ENCODE measurements at places on chromosomes 5 and 9.

DNA sequence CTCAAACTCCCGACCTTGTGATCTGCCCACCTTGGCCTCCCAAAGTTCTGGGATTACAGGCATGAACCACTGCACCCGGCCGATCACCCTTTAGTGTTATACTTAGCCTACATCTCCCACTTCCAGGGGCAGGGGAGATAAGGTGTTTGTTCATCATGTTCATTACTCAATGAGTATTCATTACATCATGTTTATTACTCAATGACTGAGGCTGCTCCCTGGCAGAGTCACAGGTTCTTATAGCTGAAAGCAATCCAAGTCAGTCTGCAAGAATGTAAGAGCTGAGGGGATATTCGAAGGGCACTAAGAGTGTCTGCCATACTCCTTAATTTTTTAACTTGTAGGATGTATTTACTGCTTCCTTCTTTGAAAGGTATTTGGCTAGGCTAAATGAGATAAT, 214.2 kb downstream of the SPATA31D1 start:
- peak; percentile 10 for DNase-seq

GRCh38 chr9:1522219-1522767, 472.1 kb downstream of the DMRT2 start:
- DNase-seq: no peak

GRCh38 chr5:18375641-18376040, 741.4 kb downstream of the TAF11L14 start:
- no peak for DNase-seq

GRCh38 chr9:89475891-89476440, 21.9 kb downstream of the SEMA4D start:
- DNase-seq: no peak

DNA sequence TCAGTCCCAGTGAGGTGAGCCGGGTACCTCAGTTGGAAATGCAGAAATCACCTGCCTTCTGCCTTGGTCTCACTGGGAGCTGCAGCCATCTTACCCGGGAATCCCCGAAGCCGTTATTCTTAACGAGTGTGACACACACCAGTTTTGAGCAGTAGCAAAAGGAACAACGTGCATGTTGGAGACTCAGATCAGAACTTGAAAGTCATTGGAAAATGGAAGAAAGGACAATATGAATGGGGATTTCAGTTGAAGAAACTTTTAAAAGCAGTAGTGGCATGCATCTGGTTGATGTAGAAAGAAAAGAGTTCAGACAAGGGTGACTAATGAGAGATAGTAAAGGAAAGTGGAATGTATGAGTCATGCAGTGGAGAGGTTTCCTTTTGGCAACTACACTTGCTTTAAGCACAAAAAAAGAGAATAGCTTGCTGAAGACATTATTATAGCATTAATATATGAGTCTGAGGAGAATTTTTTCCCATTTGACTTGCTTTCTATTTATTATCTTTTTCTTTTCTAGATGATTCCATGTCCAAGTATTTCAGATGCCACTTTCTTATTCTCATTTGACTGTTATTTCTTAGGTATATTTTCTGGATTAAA, 44.4 kb upstream of the ANKDD1B start:
- peak; percentile 96 for DNase-seq

DNA sequence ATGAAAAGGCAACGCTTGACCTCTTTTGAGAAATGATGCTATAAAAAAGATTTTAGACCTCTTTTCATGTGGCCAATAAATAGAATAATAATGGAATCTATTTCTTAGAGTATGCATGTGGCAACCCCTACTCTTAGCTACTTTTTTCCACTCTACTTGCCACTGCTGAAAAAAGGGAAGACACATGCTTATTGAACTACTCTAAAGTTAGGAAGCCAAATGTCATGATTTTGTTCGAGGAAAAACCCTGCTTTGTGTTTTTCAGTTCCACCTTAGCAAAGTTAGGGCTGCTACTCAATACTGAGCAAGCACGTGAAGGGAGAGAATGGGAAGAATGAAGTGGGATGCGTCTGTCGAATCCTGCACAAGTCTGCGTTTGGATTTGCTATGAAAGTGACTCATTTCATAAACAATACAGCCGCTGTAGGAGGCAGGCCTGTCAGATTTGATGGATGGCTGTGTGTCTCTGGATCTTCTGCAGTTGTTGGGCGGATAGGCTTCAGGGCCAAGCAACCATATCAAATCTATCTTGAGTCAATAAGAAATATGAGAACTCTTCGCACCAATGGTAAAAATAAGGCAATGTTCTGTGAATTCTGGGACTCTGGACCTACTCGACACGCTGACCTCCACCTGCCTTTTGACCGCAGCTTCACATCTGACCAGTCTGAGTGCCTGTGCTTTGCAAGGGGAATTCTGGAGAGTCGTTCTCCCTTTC, 333.6 kb downstream of the PIK3R1 start:
- DNase-seq: peak; percentile 55

DNA sequence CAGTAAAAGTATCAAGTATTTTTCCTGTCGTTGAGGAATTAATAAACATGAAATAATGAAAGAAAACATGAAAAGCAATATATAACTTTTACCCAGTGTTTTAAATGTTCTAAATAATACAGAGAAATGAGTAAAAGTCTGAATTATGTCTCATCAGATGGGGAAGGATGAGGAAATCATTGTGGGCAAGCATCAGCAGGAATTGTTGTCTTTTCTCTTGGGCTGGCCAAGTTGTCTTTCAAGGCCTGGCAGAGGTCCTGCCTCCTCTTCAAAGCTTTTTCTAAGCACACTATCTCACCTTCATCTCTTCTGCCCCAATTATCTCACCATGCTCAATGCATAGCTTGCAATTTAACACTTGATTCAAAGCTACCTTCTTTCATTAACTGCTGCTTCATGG, 41.9 kb downstream of the MOCS2 start:
- peak; percentile 30 for DNase-seq

DNA sequence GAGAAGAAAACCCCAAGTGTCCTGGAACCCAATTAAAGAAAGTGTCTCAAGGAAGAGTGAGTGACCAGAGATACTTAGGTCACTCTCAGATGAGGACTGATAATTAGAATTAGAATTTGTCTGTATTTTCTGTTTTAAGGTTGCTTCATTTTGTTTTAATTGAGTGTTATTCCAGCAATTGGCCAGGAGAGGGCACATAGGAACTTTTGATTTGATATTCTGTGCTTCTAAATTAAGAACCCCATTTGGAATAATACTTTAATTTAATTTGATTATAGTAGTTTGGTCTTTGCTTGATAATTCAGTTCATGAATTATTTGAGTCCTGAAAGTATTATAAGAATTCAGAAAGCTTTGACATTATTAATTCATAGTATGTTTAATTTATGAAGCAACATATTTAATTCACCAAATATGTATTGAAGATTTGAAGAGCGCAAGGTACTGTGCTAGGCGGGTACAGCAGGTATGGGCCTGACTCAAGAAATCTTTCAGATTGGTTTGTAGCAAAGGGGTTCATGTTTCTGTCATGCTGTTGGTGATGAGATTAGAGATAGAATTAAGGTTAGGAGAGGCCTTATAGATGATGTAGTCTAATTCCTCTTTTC, 4.9 kb downstream of the MRPL22 start:
- DNase-seq: peak; percentile 51

GRCh38 chr9:136589766-136590763, 44.2 kb upstream of the NOTCH1 start:
- no peak for DNase-seq

GRCh38 chr5:115549154-115549553, 4.6 kb upstream of the FEM1C start:
- DNase-seq: peak; percentile 68

DNA sequence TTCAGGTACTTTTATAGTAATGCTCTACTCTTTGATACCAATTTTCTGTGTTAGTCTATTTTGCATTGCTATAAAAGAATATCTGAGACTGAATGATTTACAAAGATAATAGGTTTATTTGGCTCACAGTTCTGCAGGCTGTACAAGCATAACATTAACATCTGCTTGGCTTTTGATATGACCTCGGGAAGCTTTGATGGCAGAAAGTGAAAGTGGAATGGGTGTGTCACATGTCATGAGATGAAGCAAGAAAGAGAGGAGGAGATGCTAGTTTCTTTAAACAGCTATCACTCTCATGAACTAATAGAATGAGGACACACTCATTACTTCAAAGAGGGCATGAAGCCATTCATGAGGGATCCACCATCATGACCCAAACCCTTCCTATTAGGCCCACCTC, 270.9 kb upstream of the IL12B start:
- no peak for DNase-seq

GRCh38 chr9:121708768-121709488, 57.5 kb downstream of the DAB2IP start:
- DNase-seq: no peak

GRCh38 chr5:55370291-55370925, 62.6 kb downstream of the MTREX start:
- DNase-seq: no peak

GRCh38 chr5:76861612-76862011, 11.8 kb downstream of the S100Z start:
- DNase-seq: no peak

- peak; percentile 63 for DNase-seq
Measured at GRCh38 chr5:100900142-100900795, 2.8 kb downstream of the ST8SIA4 start.

GRCh38 chr5:55418994-55419968, 111.5 kb downstream of the MTREX start:
- peak; percentile 19 for DNase-seq

DNA sequence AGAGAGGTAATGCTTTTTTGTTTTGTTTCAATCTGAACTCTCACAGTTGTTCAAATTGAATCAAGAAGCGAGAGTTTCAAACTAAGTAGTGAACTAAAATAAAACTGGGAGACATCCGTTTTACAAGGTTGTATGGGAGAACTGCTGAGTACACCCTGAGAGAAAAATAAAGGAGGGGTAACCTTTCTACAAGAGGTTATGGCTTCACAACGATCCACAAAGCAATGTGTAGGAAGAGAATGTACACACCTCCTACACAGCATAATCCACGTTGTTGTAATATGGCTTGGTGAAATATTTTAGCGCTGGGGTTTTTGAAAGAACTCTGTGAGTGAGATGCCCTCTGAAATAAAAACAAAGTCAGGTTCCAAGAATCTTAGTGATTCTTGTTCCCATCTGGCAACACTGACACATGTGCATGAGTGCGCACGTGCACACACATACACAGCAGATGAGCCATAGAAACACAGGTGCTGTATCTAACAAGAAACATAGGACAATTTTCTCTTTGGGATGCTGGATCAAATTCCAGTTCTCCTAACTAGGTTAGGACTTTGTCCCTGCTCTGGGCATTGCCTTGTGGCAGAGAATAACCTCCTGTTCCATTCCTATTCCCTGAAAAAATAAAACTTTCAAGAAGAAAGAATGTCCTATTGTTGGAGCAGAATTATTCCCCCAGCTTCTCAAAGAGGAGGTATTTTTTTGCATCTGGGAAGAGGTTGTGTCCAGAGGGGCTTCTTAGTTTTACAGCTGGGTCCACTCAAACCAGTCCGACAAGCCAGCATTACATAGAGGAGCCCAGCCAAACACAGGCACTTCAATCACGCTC, 94.5 kb upstream of the EFNA5 start:
- no peak for DNase-seq

- no peak for DNase-seq
Measured at GRCh38 chr5:160251406-160252155, 22.3 kb downstream of the FABP6 start.

- DNase-seq: no peak
Measured at GRCh38 chr9:127650518-127650917, 38.4 kb downstream of the STXBP1 start.

GRCh38 chr5:95057615-95058014, 227.3 kb downstream of the MCTP1 start:
- no peak for DNase-seq

- DNase-seq: no peak
Measured at GRCh38 chr5:18932081-18932480, 1055.9 kb downstream of the CDH18 start.

- no peak for DNase-seq
Measured at GRCh38 chr5:44997506-44997905, 188.8 kb downstream of the MRPS30 start.

GRCh38 chr5:61910771-61911170, 395.2 kb upstream of the KIF2A start:
- no peak for DNase-seq

- no peak for DNase-seq
Measured at GRCh38 chr5:85108471-85108870, 723.8 kb upstream of the EDIL3 start.

- DNase-seq: no peak
Measured at GRCh38 chr5:80124121-80124918, 89.2 kb downstream of the THBS4 start.

DNA sequence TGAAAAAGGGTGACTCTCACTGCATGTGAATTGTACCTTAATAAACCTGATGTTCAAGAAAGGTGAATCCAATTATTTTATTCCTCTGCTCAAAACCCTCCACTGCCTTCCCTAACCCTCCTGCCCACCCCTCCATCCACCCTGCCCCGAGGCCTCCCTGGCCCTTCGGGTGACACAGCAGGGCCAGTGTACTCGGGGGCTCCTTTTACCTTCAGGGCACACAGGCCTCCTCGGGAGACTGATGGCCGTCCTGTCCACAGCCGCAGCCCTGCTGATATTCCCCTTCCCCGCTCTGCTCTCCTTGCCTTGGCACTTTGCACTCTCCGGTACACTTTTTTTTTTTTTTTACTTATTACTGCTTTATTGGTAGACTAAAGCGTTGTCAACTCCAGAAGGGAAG, 234.0 kb downstream of the CACNA1B start:
- no peak for DNase-seq

DNA sequence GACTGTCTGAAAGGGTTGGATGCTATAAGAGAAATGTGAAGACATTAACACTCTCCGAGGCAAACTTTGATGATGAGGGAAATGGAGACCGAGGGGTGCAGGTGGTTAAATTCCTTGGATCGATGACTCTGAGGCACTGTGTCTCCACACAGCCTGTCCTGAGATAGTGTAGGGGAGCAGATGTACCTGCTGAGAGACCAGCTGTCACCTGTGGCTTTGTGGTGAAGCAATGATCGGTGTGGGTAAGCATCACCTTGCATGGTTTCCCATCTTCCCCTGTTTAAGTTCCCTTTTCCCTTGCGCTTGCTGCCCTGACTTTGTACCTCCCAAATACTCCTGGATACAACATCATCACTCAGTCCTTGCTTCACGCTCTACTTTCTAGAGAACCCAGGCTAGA, 9.8 kb upstream of the MIER3 start:
- no peak for DNase-seq

DNA sequence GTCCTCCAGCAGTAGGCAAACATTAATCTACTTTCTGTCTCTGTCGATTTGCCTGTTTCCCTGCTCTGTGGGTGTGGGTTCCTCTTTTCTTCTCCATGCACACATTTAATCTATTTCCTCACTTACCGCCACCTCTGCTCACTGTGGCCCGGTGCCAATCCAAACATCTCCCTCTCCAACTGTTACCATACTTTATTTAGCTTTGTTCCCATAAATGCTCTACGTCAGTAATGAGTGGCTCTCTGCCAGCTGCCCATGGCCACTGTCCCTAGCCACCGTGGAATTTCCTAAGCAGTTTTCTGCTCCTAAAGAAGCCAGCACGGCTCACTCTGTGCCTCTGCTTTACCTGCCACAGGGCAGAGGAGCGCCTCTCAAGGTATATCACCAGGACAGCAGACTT, 19.5 kb upstream of the GOLPH3 start:
- peak; percentile 20 for DNase-seq
